Lung (tissue), 17 donors: ENCODE measurements at places on chromosomes 2 and 18.

DNA sequence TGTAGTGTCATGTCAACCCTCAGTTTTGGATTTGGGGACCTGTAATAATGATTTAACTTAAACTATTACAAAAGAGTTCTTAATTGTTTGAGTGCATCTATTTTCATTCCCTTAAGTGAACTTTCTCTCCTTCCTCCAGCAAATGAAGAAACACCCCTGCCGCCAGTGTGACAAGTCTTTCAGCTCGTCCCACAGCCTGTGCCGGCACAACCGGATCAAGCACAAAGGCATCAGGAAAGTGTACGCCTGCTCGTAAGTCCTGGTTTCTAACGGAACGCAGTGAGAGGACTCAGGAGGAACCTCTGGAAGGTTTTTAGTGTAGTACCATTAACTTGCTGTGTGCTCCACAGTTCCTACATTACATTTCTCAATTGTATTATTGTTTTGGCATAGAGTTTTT lies 114.2 kb downstream of the ZNF532 start:
- DNase-seq: no peak

DNA sequence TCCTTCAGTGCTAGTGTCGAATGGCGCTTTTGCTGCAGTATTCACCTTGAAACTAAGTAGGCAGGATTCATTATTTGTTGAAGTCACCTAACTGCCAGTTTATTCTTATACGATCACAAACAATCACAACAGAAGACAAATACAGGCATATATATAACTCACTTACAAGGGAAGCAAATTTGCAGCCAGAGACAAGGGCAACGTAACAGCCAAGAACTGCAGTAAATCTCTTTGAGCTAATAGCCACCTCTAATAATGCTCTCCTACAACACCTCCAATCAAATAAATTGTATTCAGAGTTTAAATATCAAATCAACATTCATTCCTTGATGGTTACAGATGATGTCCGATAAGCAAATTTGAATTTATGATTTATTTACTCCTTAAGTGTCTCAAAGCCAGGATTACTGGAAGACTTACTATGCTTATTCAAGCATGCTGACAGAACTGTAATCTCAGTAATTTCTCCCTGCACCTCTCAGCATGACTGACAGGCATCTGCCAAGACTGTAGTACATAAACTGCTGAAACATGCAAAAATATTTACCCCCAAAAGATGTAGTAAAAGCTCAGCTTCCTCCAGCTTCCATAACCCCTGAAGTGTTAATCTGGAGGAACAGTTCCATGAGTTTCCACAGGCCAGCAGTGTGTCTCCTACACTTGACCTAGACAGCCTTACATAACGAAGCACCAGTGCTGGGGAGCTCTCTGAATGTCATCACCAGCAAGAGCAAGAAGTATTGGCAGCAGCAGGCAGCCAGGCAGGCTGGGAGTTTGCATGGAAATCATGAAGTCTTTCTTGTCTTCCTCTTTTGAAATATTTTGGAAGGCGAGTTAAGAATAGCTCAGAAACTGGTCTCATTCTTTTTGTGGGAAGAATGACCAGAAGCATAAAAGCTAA lies 20.9 kb upstream of the SCN1A start:
- no peak for DNase-seq

- no peak for DNase-seq
Observed at GRCh38 chr18:23810396-23810795, 121.1 kb downstream of the LAMA3 start.

- DNase-seq: no peak
Observed at GRCh38 chr2:159160954-159161353, 125.5 kb downstream of the WDSUB1 start.

DNA sequence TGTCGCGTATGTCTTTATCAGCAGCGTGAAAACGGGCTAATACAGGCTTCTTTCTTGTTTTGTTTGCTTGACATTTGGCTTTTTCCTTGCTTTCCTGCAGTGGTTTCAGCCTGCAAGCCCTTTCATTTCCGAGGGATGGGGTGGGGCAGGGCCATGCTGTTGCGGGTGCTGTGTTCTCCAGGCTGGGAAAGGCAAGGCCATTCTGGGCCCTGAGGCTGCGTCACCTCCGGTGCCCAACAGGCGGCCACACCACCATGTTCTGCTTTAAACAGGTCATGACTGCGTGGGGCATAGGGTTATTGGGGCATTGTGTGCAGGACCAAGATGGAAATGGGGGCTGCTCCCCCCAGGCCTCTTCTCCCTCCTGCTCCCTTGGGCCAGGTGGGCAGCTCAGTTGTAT lies 38.6 kb upstream of the PLB1 start:
- DNase-seq: no peak
